ENCODE measurements at places on chromosomes 16 and 17. TPM values are rescaled to one million over a fixed set of nuclear protein-coding genes. Genes with fewer than 3 reads are reported as not detected.

The BCO1 gene
- not detected for total RNA-seq

The TPSAB1 gene
- not detected for total RNA-seq

GRCh38 chr16:79329166-79329521 is 271.4 kb downstream of the MAF start:
- no peak for DNase-seq

- DNase-seq: no peak
These were observed 5.3 kb downstream of the CNP start for GRCh38 chr17:41971721-41972523.

GRCh38 chr16:82082097-82082496 is 47.0 kb downstream of the HSD17B2 start:
- DNase-seq: no peak

DNA sequence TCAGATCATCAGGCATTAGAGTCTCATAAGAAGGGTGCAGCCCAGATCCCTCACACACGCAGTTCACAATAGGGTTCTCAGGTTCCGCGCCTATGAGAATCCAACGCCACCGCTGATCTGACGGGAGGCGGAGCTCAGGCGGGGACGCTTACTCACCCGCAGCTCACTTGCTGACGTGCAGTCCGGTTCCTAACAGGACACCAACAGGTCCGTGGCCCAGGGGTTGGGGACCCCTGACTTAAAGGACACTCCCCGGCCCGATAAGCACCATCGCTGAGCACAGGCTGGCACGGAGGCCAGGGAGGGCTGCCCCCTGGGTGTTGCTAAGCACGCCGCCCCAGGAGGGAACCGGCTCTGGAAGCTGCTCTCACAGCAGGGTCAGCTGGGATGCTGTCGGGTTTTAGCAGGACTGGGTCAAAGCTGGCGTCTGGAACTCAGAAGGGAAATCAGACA is 30.1 kb upstream of the BAHCC1 start:
- peak; percentile 60 for DNase-seq

- DNase-seq: no peak
These were observed 222.9 kb downstream of the CPPED1 start for GRCh38 chr16:12580809-12581208.

DNA sequence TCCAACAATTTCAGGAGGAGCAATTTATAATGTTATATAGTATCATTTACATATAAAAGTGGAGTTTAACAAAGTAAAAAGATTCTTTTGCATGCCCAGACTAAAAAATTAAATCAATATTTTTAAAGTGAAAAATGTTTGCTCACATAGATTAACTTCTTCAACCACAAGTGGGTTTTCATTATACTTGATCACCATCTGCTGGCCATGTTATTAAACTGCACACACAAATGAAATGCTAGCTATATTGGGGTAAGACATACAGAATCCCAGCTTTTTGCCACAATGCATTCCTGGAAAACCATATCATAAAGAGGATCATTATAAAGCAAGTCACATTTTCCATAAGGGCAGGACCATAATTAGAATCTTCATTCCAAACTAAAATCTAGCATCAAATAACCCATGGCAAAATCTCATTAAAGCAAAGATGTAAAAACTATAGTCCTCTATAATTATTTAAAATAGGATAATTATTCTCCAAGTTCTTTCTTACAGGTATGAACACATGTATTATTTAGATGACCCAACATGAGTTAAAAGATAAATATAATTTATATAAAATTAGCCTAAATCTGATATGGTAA is 26.3 kb downstream of the CEP112 start:
- DNase-seq: peak; percentile 50

The CD300LG gene
- total RNA-seq: not detected

The TEKT5 gene
- not detected for total RNA-seq

- DNase-seq: no peak
These were observed 12.3 kb downstream of the LRRC3C start for GRCh38 chr17:39939588-39940419.

The CEP20 gene
- 179 TPM for total RNA-seq

The TMC8 gene
- total RNA-seq: not detected

The DRC3 gene
- 0.63 TPM for total RNA-seq

The FOXC2 gene
- total RNA-seq: not detected

DNA sequence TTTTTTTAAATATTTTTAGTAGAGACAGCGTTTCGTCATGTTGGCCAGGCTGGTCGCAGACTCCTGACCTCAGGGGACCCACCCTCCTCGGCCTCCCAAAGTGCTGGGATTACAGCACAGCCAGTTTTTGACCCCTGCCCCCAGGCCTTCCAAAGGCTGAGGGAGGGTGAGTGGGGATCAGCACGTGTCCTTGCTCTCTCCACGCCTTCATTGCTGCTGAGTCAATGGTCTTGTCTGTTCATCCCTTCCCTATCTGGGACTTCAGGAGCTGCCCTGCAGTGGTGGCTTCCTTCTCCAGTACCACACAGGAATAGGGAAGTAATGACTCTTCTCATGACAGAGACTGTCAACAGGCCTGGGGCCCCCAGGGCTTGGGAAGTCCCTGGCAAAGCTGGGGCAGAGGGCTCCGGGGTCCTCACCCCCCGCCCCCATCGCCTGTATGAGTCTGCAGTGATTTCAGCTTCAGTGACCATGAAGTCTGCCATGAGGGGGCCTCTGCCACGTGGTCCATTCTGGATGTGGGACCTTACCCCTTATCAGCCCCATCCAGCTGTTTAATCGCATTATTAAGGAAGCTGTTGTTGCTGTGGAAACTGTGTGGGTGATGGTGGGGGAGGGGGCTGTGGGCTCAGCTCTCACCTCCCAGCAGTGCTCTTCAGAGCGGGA is 6.1 kb downstream of the ABCC3 start:
- no peak for DNase-seq

DNA sequence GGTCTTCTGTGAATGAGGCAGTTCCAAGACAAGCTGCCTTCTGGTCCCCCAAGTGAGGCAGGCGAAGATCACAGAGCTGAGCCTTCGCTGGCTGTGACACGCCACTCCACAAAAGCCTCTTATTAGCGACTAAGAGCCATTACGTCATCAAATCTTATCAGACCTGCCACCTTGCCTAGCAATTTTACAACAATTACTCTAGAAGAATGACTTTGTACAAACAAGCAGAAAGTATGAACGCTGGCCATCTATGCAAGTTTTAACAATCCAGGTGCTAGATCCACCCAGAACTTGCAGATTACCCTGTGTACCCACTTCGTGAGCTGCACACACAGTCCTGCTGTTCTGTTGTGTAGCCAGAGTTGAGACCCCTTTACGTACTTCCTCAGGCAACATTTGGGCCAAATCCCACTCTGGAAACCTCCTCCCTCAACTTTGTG is 3.8 kb upstream of the ICAM2 start:
- no peak for DNase-seq

- peak; percentile 18 for DNase-seq
These were observed 32.2 kb upstream of the HAS3 start for GRCh38 chr16:69073181-69073702.

The CMTM4 gene
- total RNA-seq: 64.2 TPM

DNA sequence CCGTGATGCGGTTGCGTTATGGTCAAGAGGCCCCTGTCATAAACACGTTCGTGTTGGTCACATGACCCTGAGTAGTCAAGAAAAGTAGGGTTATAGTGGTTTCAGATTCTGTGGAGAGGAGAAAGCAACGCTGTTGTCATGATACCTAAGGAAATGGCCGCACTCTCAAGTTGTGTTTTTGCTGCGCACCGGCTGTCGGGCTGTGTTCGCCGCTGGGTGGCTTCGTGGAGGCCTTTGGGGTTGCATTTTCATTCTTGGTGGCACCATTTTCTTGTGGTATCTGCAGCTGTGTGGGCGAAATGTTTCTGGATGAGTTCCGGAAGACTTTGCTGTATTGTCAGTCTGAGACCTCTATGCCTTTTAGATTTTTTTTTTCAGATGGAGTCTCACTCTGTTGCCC is 35.0 kb downstream of the DEF8 start:
- no peak for DNase-seq

The TRPV2 gene
- 35.8 TPM for total RNA-seq

DNA sequence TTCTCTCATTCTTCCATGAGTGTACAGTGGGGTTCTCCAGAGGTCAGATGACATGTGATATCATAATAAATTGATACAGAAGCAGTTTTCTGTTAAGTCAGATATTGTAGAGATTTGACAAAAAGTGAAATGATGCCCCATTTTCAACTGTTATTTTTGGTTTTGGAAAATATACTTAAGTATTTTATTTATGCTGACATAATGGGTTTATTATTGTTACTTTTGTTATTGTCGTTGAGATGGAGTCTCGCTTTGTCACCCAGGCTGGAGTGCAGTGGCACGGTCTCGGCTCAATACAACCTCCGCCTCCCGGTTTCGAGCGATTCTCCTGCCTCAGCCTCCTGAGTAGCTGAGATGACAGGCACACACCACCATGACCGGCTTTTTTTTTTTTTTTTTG is 94.4 kb downstream of the DNAH9 start:
- DNase-seq: no peak

DNA sequence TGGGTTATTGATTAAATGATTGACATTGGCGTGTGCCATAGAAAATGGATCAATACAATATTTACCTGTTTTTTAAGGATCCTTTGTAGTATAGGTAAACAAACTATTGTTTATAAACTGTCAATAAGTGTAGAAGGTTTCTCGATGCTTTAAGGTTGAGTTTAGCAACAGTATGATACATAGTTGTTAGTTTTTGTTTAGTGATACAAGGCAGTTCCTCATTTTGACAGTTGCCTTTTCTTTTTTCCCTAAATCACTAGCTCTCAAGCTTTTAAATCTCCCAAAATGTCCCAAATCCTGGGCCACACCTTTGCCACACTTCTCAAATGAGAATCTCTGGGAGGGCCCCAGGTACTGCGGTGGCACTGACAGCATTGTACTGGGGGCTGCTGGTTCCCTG is 57.3 kb downstream of the EPN2 start:
- DNase-seq: no peak

- peak; percentile 14 for DNase-seq
These were observed 20.5 kb downstream of the MYO15A start for GRCh38 chr17:18129041-18129502.

DNA sequence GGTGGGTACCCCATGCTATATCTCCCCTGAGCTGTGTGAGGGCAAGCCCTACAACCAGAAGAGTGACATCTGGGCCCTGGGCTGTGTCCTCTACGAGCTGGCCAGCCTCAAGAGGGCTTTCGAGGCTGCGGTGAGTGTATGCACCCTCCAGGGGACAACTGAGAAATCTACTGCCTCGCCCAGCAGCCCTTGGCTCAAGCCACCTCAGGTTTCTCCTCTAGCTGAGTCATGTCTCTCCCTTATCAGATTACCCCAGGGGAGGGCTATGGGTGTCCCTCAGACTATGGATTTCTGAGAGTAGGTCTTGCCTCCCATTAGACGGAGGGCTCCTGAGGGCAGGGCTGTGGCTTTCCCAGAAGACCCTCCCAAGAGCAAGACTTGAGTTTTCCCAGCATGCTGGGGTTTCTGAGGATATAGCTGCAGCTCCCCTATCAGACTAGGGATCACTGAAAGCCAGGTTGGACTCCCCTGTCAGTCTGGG is 6.7 kb downstream of the NEK8 start:
- DNase-seq: no peak

The IL17C gene
- total RNA-seq: not detected

Data from NCI-H460 (cell line).